Muscle of back (tissue), 13 donors: ENCODE measurements at places on chromosomes 13 and 19.

- no peak for DNase-seq
Measured at GRCh38 chr13:97834250-97834649, 119.2 kb upstream of the IPO5 start.

- DNase-seq, result no peak
Measured at GRCh38 chr13:32253911-32254399, 61.2 kb downstream of the ZAR1L start.

DNA sequence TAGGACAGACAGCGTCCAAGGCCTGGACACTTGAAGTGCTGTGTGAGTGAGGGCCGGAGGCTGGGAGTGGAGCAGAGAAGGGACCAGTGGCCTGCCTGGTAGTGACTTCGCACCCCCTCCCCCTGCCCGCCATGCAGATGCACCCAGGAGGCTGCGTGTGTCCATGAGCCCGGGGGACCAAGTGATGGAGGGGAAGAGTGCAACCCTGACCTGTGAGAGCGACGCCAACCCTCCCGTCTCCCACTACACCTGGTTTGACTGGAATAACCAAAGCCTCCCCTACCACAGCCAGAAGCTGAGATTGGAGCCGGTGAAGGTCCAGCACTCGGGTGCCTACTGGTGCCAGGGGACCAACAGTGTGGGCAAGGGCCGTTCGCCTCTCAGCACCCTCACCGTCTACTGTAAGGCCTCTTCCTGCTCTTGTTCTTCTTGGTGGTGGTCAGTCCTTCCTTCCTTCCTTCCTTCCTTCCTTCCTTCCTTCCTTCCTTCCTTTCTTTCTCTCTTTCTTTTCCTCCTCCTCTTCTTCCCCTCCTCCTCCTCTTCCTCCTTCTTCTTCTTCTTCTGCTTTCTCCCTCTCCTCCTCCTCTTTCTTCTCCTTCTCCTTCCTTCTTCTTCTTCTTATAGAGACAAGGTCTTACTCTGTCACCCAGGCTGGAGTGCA, 6.0 kb upstream of the FFAR1 start:
- no peak for DNase-seq

GRCh38 chr19:12847159-12848139, 9.1 kb downstream of the MAST1 start:
- DNase-seq, result peak; percentile 92

DNA sequence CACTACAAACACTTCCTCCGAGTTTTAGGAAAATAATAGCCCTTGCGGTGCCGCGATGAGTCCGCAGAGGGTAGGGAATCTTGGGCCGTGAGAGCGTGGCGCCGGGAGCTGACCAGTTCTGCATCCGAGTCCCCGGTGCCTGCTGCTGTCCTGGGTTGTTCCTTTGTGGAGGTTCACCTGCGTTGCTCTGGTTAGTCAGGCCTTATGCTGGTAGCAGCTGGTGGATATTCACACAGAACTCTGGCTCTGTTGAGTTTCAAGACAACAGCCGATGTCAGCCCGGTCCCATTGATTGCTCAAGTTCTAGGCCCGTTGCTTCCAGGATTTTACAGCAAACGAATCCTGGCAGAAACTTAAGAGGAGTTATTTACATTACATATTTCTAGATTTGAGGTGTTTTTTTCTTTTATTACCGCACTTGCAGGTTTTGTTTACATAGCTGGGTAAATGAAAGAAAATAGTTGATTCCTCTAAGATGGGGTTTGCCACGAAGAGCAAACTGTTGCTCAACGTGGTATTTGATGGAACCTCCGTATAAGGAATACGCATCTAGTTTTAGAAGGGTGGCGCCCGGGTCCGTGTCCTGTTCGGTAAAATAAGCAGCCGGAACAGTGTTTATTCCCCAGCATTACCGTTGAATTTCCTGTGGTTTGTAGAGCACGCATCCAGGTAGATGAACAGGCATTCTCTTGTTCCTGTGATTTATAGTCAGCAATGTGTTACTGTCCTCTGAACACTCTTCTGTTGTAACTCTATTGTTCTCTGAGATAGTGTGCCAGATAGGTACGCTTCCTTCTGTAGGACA, 1.3 kb downstream of the CLDN10 start:
- peak; percentile 34 for DNase-seq

- DNase-seq, result peak; percentile 92
Measured at GRCh38 chr19:13849991-13850909, 26.7 kb upstream of the NANOS3 start.

DNA sequence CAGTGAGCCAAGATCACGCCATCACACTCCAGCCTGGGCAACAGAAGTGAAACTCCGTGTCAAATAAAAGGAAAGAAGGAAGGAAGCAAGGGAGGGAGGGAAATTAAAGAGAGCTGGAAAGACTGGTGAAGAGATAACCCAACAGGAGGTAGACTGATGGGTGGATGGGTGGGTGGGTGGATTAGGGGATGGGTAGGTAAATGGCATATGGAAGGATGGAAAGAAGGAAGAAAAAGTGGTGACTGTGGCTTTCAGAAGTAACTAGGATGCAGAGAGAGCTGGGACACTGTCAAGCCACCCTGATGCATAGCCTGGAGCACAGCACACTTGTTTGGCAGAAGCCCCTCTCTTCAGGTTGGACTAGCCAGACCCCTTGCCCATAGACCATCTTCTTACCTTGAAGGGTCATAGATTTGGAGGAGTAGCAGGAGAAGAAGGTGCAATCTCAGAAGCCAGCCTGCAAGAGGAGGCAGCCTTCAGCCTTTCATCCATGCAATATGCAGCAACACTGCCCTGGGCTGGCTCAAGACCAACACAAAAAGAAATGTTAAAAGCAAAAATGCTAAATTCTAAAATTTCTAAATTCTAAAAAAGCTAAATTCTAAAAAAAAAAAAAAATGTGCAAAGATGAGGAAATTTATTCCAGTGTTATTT, 5.1 kb downstream of the IQCN start:
- DNase-seq, result no peak
